Stimulated activated CD8-positive, alpha-beta memory T cell treated with anti-CD3 and anti-CD28 coated beads, Interleukin-12 subunit alpha, Interleukin-12 subunit beta, amount 100 ng/mL, for 4 hours (primary cell): ENCODE measurements at places on chromosomes 7 and 10.

GRCh38 chr10:78861529-78862327, 207.0 kb upstream of the ZMIZ1 start:
- no peak for DNase-seq

- DNase-seq: no peak
These were observed 122.5 kb downstream of the HIPK2 start for GRCh38 chr7:139655305-139655704.

GRCh38 chr7:128400566-128400965, 9.2 kb downstream of the IMPDH1 start:
- DNase-seq: no peak

DNA sequence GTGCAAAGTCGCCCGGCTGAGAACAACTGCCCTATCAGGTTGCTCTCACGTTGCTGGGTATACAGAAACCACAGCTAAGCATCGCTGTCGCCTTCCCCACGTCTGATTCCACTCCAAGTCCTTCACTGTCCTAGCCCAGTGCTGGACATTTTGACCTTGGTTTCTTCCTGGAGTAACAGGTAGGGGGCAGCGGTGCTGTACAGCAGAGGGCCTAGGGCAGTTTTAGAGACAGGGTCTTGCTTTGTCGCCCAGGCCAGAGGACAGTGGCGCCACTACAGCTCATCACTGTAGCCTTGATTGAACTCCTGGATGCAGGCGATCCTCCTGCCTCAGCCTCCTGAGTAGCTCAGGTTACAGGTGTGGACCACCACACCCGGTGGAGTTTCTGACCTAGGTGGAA, 2.6 kb downstream of the CLDN15 start:
- DNase-seq: no peak

DNA sequence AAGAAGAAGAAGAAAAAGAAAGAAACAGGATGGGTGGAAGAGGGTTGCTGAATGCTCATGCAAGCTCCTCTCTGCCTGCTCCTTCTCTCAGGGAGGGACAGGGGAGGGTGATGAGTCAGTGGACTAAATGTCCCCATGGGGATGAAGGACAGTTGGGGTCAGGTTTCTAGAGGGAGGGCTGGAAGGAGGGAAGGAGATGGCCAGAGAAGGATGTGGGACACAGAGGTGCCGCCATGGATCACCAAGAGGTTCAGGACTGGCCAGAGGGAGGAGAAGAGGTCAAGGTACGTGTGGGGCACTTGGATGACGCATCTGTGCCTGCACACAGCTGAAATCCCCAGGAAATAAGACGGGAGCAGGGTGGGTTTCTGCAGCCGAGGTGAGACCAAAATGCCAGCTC, 88.9 kb upstream of the GTF2I start:
- DNase-seq: no peak

DNA sequence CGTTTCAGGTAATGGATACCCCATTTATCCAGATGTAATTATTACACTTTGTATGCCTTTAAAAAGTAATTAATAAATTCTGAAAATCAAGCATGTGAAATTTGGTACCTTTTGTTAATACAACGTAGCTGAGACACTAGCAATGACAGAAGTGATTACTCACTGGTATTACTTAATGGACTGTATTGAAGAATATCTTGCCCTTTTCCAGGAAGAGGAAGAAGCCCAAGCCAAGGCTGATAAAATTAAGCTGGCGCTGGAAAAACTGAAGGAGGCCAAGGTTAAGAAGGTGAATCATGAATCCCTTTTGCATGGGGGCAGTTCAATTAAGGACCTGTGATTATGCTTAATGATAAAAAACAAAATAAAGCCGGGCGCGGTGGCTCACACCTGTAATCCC, 64.8 kb downstream of the APBB1IP start:
- DNase-seq: no peak

- DNase-seq: no peak
These were observed 19.1 kb downstream of the ADAM8 start for GRCh38 chr10:133257489-133258065.

DNA sequence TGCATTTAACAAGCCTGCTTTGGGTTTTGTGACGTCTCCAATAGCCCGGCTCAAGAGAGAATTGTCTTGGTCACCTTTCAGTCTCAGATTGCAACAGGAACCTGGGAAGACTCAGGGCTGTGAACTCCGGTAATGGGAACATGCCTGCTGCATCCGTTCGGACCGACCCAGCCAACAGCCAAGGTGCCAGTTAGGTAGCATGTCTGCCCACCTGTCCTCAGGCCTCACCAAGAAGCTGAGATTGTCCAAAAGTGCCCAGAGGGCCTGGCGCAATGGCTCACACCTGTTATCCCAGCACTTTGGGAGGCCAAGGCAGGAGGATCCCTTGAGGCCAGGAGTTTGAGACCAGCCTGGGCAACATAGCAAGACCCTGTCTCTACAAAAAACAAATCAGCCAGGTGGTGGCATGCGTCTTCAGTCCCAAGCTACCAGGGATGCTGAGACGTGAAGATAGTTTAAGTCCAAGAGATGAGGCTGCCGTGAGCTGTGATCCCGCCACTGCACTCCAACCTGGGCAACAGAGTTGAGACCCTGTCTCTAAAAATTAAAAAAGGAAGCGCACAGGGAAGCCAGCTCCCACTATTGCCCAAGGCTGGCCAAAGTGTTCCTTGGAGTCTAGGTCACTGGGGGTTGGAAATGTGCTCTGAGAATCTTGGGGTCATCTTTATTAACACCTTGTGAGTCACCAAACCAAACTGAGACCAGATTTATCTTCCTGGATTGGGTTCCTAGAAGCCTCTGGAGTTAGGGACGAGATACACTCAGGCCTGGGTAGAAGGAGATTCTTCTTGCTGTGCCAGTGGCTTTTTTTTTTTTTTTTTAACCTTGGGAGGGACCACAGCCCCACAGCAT, 26.9 kb downstream of the BAG3 start:
- DNase-seq: no peak

DNA sequence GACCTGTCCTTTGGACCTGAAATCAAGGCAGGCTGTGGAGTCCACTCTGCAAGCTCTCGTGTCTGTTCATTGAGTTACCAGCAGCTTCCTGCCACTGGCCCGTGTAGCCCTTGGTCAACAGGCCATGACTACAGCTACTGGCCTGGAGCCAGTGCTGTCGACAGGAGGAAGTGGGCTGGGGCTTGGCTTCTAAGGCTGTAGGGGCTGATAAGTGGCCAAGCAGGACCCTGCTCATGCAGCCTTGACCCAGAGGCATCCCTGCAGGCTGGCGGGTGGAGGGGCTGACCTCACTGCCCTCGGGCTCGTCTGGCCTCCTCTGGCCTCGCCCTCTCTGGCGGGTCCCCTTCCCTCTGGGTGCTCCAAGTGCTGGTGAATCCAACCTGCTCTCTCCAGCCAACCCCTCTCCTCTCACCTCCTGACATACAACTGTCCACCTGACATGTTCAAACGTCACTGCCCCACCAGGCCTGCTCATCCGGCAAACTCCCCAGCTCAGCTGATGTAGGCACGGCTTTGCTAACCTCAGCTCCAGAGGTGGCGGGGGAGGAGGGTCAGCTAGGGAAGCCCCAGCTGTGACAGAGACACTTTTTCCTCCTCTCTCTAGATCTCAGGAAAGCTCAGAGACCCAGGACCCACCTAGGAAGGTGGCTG, 188.6 kb upstream of the LYZL2 start:
- no peak for DNase-seq

- DNase-seq: no peak
These were observed 51.7 kb downstream of the DIP2C start for GRCh38 chr10:637771-638195.

GRCh38 chr7:23105086-23105643, 420 bp upstream of the KLHL7 start:
- no peak for DNase-seq

DNA sequence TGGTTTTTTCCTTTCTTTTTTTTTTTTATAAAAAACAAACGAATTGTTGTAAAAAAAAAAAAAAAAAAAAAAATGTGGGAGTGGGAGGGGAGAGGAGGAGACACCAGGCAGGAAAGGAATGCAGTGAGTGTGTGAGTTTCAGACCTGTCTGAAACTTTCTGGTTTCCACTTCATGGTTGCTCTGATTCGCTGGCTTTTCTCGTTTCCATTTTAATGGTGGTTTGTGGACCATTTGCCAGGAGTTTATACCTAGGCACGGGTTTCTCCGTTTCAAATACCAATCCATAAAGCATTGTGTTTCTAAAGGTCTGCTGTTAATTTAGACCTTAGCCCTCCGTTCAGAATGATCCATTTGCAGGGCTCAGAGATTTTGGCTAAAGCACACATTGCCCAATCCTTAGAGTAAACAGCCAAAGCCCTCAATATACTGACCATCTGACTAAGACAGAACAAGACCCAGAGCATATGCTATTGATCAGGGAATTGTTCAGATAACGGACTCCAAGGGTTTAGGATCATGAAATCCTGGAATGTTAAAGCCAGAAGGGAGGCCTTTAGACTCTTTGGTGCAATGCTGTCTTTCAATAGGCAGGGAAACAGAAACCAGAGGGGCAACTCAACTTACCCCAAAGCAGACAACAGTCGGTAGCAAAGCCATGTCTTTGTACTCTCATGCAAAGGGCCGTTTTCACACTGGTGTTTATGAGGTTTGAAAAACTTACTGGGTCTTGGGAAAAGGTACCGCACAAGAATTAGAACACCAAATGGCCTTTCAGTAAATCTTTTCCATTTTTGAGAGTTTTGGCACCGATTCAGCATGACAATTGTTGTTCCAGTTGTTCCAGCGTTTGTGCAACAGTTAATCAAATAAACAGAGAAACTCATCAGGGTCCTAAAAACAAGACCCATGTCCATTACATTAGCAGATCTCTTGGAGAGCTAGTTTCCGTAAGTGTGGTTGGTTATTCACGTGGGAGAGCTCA, 94.3 kb upstream of the AGBL3 start:
- DNase-seq: no peak

- DNase-seq: no peak
These were observed 260.9 kb upstream of the BMPER start for GRCh38 chr7:33644489-33644888.

DNA sequence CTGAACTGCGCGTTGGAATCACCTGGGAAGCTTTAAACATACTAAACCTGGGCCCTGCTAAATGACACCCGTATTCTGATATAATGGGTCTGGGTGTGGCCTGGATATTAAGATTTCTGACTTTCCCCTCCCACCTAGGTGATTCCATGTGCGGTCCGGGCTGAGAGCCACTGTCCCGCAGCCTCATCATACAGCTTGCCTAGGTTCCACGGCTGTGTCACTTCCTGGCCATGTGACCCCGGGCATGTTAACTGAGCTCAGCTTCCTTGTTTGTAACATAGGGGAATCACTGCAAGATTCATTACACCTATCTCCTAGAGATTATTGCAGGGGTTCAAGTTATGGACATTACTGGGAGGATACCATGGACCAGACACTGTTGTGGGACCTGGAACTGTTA, 472.7 kb upstream of the GALNT17 start:
- DNase-seq: no peak

- no peak for DNase-seq
These were observed 42.7 kb downstream of the SPDYE5 start for GRCh38 chr7:75534727-75535307.

DNA sequence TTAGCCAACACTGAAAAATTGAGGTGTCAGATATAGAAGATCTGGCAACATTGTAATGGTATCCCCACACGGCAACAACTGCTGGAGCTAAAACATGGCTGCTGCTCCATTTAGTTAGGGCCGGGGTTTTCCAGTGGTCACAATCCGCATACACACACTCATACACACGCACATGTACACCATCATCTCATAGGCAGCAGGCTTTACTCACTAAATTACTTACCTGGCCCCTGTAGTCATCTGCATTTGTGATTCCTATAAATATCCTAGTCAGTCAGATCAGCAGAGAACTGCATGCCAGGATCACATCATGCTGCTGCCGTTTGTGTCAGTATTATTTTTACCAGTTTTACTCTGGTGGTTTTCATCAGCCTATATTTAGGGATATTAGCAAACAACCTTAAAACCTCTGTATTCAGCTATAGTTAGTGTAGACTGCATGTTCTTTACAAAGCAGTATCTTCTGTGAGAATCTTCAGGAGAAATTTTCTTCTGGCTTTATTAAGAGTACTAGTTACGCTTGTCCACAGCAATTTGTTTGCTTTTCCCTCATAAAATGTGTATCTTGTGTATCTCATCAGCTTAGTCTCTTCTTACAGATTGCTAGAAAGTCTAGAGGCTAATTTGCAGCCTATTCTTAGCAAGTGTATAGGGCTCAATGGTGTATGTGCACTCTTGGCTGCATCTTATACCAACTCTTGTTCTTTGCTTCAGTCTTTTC, 38.3 kb upstream of the PTPN12 start:
- no peak for DNase-seq

GRCh38 chr10:103553743-103554487, 60.4 kb downstream of the NEURL1 start:
- no peak for DNase-seq

DNA sequence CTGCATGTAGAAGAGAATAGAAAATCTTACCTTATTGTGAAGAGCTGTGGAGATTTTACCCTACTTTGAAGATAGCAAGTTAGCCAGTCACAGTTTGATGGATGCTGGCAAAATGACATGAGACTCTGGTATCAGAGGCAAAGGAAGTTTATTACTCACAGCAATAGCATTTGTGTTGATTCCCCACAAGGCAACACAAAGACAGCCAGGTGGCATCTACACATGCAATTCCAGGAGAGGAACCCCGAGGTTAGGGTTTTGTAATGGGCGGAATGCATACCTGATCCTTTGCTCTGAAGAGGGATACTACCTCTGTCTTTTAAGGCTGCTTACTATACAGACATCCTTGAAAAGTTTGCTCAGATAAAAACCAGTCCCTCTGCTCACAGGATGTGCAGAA, 59.5 kb downstream of the AHR start:
- no peak for DNase-seq

DNA sequence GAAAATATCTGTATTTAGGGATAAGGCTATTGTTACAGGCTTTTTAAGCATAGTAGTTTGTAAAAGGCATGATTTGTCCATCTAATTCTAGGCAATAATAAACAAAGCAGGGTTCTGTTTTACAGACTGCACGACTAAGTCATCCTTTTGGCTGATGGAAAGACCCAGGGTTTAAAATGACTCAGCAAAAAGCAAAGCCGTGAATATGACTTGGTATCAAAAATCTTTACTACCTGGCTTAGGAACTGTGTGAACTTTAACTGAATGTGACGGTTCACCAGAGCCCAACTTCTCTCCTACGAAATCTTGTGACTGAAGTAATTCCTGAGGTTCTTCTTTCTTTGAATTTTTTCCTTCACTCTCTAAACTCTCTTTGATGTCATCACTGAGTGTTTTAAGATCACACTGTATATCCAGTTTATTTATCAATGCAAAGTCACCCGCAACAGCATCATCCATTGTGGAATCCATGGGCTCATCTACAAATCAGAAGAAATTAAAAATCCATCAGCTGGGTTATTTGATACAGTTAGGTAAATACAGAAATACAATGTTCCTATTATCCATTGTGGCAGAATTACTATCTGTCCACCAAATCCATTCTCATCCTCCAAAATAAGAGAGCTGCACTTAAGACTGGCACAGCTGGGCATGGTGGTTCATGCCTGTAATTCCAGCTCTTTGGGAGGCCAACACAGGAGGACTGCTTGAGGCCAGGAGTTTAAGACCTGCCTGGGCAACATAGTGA, 17.0 kb downstream of the ATE1 start:
- no peak for DNase-seq

DNA sequence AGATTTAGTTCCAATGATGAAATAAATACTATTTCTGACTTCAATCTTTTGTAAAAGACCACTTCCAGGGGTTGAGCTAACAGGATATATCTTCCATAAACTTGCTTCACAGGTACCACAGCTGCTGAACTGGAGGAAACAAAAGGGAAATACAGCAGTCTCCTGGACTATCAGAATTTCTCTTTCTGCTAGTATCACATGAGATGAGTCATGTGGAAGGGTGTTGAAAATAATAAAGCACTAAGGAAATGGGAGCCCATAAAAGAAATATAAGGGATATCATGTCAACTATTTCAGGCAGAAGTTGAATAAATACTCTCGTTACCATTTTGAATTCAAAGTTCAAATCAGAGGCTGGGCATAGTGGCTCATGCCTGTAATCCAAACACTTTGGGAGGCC, 250.3 kb upstream of the NFE2L3 start:
- no peak for DNase-seq
